IPS-NIHi11 (cell line): ENCODE measurements at places on chromosomes 7 and 10.

DNA sequence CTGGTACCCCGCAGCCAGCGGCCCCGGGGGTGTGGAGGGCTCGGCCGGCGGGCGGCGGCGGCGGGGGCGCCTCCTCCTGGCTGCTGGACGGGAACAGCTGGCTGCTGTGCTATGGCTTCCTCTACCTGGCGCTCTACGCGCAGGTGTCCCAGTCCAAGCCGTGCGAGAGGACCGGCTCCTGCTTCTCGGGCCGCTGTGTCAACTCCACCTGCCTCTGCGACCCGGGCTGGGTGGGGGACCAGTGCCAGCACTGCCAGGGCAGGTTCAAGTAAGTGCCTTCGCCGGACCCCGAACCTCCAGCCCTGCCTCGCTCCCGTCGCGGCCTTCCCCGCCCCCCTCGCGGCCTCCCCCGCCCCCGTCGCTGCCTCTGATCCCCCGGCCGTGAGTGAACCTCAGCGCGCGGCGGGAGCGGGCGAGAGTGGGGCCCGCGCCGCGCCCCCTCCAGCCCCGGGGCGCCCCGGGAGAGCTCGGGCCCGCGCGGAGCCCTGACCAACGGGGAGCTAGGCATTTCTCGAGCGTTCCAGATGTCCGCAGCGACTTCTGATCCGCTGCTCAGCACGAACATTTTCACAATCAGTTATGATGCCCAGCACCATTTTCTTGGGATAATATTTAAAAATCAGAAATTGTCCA, 727 bp downstream of the ATRNL1 start:
- peak; percentile 68 for DNase-seq

- DNase-seq = no peak
These were observed 356.0 kb upstream of the MYO3A start for GRCh38 chr10:25578061-25578460.

GRCh38 chr10:77498829-77499228, 138.8 kb downstream of the KCNMA1 start:
- no peak for DNase-seq

GRCh38 chr10:53045315-53045714, 272.7 kb upstream of the MBL2 start:
- no peak for DNase-seq

GRCh38 chr7:121621937-121622336, 225.8 kb upstream of the FAM3C start:
- DNase-seq = no peak

DNA sequence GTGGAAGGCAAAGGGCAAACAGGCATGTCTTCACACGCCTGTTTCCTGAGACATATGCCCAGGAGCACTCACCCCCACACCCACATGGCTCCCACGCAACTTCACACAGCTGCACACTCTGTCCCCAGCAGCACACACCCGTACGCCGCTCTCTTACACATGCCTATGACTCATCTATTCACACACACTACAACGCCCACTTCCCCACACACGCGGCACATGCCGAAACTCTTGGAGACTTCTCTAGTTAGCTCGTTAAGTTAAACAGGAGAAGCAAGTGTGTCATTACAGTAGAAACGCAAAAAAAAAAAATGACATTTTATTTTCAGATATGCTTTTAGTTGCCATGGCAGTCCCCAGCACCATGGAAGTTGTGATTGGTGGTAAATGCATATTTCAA, 6.7 kb downstream of the CALN1 start:
- no peak for DNase-seq

GRCh38 chr10:97412891-97413304, 11.8 kb upstream of the RRP12 start:
- DNase-seq = no peak

DNA sequence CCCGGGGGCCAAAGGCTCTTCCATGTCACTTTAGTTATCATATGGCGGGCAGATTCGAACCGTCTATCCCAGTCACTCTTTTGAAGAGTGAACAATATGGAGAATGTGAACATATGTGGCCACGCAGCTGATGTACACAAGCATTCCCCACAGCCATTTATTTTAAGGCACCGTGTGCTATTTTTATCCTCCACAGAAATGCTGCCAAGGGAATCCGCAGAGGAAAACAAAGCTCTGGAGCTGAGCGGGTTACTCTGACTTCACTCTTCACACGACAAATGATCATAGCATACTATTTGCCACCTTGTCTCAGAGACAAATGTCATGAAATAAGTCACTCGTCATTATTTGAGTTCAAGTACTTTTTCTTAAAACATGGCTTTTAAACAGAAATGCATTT, 100.3 kb downstream of the CTBP2 start:
- DNase-seq = no peak
